Stromal cell of bone marrow (primary cell): ENCODE measurements at places on chromosomes 5 and 9.

- DNase-seq = no peak
Measured at GRCh38 chr5:62780888-62781287, 202.3 kb downstream of the LRRC70 start.

- no peak for DNase-seq
Measured at GRCh38 chr9:106927916-106928315, 65.0 kb downstream of the ZNF462 start.

DNA sequence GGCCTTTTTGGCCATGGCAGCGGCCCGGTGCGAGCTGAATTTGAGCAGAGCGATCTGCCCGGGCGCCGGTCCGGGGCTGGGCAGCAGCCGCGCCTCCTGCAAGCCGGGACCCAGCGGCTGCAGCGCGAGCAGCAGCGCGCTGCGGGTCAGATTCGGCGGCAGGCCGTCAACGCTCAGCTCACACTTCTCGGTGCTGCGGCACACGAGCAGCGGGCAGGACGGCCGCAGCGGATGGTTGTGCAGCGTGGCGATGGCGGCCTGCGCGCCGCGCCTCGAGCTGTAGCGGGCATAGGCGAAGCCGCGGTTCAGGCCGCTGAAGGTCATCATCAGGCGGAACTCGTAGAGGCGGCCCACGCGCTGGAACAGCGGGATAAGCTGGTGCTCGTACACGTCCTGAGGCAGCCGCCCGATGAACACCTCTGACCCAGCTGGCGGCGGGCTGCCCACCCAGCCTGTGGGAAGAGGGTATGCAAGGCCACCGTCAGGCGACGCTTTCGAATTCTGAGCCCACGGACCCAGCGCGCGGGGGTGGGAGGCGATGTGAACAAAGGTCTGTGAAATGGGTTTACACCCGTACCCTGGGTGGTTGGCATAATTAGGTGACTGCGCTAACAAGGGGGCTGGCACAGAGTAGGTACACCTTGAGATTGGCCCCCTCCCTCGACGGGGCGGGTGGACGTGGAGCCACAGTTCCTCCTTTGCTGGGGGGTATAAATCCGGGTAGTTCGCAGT, 755 bp downstream of the DND1 start:
- no peak for DNase-seq

DNA sequence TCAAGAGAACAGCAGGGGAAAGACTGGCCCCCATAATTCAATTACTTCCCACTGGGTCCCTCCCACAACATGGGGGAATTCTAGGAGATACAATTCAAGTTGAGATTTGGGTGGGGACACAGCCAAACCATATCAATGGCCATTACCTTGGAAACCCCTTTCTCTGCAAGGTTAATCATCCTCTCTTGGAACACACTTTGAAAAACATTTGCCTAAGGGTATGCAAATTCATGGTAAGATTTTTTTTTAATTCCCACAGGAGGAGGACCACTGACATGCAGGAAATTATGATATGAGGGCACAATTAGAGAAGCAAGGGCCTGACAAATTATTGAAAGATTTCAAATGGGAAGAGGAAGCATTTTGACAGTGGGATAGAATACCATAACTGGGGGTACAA, 61.7 kb upstream of the NIPAL4 start:
- no peak for DNase-seq

DNA sequence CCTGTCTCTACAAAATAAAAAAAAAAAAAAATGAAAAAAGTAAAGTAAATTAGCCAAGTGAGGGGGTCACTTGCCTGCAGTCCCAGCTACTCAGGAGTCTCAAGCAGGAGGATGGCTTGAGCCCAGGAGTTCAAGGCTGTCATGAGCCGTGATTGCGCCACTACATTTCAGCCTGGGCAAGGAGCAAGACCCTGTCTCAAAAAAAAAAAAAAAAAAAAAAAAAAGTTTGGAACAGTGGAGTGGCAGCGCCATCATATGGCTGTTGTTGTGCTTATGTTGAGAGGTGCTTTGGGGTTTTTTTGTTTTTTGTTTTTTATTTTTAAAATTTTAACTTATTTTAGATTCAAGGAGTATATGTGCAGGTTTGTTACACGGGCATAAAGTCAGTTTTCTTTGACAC, 3.6 kb downstream of the BRIX1 start:
- no peak for DNase-seq

DNA sequence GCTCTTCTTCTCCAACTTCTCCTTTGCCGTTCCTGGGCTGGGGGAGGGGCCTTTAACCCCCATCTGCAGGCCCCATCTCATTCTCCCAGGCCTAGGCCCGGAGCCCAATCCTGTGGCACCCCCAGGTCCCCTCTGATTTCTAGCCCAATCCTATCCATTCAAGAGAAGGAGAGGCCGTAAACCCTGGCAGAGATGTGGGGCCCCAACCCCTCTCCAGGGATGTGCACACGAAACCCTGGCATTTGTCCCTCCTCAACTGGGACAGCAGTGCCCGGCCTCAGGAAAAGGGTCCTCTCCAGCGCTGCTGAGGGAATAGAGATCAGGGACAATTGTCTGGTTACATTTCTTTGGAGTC, 24.2 kb upstream of the ADAMTS2 start:
- no peak for DNase-seq

DNA sequence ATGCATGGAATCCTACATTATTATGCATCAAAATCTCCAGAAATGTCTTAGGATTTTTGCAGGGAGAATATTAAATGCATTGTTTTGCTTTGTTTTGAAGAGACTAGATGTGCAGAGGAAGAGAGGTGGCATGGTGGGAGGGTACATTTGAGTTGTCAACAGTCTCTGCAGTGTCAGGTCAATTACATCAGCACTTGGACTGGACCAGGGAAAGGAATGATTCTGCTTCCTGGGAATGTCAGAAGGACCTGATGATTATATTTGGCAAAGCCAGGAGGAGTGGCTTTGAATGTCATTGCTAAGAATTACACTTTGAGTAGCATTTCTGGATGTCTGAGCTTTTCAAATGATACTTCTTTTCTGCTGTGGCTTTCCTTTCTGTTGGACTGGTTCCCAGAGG, 17.5 kb upstream of the TMEFF1 start:
- no peak for DNase-seq

- DNase-seq = no peak
Measured at GRCh38 chr9:129939431-129939830, 103.6 kb downstream of the FNBP1 start.

GRCh38 chr5:174919351-174919750, 195.0 kb downstream of the MSX2 start:
- no peak for DNase-seq

GRCh38 chr5:40260361-40260760, 419.4 kb upstream of the PTGER4 start:
- DNase-seq = peak; percentile 18

DNA sequence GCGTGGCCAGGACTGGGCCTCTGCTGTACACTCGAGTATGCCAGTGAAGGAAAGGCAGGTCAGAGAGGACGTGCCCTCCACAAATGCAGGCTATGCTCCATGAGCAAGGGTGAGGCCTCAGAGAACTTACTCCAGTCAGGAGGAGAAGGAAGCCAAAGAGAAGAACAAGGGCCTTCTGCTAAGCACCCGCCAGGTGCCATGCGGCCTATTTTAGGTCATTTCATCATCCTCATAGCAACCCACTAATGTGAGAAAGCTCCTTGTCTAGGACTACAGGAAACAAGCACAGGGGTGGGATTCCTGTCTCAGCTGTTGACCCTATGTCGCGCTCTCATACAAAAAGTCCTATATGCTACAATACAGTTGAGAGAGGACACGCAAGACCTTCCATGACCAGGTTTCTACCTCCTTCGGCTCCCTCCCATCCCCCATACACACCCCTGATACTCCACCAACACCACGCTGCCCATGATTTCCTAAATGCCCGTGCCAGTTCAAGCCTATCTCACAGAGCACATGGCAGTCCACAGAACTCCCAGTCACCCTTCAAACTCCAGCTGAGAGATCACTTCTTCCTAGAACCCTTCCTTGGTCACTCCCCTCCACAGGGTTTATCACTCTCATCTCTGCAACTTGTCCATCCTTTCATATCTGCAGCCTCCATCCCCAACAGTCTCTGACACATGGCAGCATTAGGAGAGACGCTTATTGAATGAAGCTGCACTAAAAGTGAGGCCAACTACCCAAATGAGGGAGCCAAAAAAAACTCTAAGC, 26.8 kb downstream of the PSMB7 start:
- no peak for DNase-seq

DNA sequence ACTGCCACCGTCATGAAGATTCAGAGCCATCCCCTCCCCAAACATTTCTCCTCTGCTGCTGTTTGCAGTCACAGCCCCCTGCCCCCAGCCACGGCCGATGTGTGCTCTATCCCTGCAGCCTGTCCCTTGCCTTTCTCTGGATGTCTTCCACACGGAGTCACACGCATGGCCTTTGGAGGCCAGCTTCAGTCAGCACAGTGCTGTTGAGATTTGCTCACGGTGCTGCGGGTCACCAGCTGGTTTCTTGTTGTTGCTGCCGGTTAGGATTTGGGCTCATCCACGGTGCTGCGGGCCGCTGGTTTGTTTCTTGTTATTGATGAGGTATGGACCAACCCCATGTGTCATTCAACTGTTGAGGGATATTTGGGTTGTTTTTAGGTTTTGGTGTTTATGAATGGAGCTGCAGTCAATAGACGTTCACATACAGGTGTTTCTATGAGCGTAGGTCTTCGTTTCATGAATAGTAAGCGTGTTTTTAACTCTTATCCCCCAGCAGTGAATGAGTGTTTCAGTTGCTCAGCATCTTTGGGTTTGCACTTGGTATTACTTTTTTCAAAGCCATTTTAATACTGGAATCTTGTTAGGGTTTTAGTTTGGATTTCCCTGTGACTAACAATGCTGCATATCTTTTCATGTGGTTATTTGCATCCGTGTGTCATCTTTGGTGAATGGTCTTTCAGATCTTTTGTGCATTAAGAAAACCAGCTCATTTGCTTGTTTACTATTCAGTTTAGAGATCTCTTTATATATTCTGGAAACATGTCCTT, 57.6 kb downstream of the AHRR start:
- no peak for DNase-seq

DNA sequence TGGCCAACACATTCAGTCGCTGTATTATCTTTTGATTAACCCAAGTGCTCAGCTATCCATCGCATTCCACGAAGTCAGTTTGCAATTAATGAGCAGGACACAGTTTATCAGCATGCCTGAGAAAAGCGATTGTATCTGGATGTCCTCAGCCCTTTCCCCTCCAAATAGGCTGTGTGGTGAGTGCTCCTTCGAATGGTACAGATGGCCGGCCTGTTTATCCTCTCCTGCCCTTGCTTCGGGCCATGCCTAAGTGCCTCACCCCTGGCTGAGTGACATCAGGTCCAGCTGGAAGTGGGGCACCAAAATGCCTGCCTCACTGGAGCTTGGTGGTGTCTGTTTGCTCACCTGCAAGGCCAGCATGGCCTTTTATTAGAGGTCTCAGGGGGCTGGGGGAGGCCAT, 317.3 kb downstream of the GADD45G start:
- DNase-seq = no peak

- DNase-seq = no peak
Measured at GRCh38 chr5:168097876-168098653, 193.4 kb upstream of the WWC1 start.

DNA sequence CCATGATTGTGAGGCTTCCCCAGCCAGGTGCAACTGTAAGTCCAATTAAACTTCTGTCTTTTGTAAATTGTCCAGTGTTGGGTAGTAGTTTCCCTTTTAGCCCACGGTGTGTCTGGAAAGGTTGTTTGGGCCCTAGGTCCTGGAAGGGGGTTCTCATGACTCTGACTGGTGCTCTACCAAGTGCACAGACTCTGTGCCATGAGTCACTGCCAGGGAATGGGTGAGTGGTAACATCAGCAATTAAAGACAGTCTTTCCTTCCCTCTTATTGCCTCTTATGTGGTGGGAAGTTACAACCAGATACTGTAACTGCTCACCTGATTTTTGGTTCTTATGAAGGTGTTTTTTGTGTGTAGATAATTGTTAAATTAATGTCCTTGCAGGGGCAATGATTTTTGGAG, 141.2 kb downstream of the PRDM9 start:
- DNase-seq = no peak

DNA sequence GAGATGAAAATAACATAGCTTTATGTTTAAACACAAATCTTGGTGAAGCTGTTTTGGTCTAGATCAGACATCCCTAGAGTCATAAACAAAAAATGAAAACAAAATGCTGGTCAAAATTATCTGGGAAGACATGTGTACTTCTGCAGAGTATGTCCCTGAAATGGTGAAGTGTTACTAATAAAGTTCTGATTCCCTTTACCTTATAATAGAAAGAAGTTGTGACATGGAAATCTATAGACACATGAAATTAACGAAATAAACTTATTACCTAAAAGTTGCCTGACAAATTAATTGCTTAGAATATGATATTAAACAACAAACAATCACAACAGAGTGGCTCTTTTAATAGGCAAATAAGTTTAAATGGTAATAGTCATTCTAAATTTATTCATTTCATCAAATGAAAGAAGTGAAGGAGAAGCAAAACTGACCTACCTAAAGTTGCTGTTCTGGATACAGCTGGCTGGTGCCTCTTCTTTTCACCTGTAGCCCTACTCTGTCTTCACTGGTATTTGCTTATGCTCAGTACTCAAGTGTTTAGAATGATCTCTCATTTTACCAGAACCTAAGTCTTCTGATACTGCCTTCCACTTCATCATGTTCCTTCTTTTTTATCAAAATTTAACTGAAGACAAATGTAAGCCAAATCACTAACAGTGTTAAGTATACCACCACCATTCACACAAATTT, 38.8 kb downstream of the FNIP1 start:
- DNase-seq = no peak

DNA sequence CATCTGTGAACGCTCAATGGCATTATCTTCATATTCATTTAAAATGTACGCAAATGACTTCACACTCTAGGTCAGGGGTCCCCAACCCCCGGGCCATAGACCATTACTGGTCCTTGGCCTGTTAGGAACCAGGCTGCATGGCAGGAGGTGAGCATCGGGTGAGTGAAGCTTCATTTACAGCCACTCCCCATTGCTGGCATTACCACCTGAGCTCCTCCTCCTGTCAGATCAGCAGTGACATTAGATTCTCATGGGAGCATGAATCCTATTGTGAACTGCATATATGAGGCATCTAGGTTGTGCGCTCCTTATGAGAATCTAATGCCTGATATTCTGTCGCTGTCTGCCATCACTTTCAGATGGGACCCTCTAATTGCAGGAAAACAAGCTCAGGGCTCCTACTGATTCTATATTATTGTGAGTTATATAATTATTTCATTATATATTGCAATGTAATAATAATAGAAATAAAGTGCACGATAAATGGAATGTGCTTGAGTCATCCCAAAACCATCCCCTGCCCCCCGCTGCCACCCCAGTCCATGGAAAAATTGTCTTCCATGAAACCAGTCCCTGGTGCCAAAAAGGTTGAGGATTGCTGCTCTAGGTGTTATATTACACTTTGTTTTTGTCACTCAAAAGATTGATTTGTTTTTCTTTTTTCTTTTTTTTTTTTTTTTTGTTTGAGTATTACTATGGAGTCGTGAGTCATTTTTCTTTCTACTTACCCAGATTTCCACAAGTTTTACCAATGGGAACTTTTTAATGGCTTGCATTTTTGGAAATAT, 127.2 kb downstream of the DOCK8 start:
- DNase-seq = no peak

GRCh38 chr5:135492319-135492626, 40.1 kb upstream of the TIFAB start:
- DNase-seq = no peak
